ENCODE measurements at places on chromosomes 5 and 9. TPM values are rescaled to one million over a fixed set of nuclear protein-coding genes. Genes with fewer than 3 reads are reported as not detected.

GRCh38 chr5:3361811-3362605 is 233.6 kb upstream of the IRX1 start:
- DNase-seq, result no peak

- DNase-seq, result no peak
Measured at GRCh38 chr9:74858751-74859414, 28.8 kb downstream of the TRPM6 start.

CDK9 gene
- 90.9 TPM for total RNA-seq

DNA sequence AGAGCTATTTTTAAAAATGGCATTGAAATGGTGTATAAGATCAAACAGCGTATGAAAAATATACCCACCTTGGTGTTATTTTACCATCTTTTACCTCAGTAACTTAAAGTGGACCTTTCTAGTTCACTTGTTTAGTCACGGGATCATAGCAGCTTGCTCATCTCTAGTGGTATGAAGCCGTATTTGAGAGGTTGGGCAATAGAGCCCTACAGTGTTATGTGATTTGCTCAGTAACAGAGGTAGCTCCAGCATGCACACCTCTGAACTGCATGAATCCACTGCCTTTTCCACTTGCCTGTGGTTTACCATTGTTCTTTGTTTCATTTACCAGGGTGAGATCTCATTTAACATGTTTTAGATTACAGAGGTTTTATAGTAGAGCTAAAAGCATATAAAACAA is 134.4 kb downstream of the ATG10 start:
- DNase-seq, result no peak

DNA sequence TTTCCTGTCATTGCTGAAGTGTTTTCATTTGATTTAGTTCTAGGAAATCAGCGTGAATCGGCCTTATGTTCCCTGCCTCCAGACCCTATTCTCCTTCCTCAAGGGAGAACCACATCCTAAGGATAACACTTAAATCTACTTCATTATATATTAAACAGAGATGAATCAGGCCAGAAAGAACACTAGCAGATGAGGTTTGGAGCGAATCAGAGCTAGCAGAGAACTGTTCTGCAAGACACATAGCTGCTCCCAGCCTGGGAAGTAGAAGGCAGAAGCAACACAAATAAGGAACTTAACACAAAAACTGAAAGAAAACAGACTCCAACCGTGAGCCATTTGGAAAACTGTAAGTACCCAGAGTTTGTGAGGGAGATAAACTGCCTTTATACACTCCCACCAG is 718.2 kb downstream of the SEMA5A start:
- DNase-seq, result no peak

DNA sequence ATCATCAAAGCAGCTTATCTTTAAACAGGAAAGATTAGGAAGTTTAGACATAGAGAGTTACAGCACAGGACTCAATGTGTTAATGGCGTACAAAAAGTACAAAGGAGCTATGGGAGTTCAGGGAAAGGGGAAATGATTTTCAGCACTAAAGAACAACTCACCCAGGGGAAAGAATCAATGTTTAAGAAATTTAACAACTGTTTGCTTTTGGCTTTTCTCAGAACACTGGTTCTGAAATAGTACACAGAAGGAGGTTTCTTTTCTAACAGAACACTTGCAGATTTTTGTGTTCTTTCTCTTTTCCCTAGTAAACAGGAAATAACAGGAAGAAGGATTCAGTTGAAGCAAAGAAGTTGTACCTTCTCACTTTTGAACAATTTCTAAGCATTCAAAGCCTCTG is 71.3 kb upstream of the GHR start:
- DNase-seq, result no peak

DDX4 gene
- total RNA-seq, result not detected

GNPDA1 gene
- 113 TPM for total RNA-seq

GABRA1 gene
- total RNA-seq, result not detected

DNA sequence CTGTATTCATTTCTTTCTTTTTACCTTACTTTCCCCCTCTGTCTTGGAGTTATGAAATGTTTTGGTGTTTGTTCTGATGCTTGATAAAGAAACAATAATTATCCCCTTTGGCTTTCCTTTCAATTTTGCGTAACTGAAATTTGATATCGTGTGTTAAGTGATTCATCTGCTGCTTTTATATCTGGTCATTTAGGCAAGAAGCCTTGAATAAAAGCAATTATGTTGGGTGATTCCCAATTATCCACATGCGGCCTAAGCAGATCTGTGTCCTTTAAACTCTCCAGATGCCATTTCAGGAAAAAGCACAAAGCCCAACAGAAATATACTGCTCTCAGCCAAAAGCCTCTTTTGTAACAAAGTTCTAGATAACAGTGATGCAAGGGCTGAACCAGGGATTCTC is 92.8 kb downstream of the TAF11L14 start:
- DNase-seq, result no peak

KCTD16 gene
- 21.2 TPM for total RNA-seq

DNA sequence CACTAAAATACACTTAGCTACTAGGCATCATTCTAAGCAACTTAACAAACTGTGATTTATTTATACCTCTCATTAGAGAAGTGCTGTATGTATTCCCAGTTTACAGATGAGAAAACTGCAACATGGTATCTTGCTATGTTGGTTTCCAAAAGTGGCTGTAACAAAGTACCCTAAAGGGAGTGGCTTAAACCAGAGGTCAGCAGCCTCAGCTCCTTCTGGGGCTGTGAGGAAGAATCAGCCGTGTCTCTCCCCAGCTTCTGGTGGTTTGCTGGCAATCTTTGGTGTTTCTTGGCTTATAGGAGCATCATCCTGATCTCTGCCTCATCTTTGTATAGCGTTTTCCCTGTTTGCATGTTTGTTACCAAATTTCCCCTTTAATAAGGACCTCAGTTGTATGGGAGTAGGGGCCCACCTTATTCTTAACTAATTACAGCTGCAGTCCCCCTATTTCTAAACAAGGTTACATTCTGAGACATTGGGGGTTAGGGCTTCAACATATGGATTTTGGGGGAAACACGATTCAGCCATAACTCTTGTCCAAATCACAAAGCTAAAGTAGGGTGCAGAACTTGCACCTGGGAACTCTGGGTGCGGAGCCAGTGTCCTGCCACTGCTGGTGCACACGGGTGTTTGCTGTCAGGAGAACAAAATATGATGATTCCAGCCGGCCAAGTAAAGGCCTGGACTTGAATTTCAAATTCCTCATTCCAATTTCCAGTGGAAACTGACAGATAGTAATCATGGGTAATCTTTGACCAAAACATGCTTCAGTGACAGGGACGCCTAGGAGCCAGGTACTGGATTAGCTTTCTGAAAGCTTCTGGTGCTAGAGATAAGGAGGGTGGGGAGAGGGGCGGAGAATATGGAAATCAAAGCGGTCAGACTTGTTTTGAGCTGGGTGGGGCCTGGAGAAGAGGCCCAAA is 43.3 kb downstream of the RAI14 start:
- DNase-seq, result no peak

SHROOM1 gene
- total RNA-seq, result 10.0 TPM

CDC14B gene
- 53.2 TPM for total RNA-seq

DNA sequence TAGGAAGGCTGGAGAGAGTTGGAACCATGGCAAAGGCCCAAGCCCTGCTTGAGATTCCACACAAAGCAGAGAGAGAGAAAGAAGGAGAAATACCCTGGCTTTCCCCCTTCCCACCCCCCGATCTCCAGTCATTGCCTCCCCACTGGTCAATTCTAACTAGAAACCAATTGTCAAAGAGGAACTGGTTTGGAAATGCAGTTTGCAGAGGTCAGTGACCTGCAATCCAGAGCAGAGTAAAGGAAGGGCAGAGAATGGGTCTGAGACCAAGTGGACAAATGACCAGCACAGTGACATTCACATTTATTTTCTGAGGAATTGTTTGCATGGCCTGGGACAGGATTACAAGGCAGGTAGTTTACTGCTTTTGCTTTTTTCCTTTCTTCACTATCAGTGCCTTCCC is 37.5 kb upstream of the ZFYVE16 start:
- DNase-seq, result no peak

DNA sequence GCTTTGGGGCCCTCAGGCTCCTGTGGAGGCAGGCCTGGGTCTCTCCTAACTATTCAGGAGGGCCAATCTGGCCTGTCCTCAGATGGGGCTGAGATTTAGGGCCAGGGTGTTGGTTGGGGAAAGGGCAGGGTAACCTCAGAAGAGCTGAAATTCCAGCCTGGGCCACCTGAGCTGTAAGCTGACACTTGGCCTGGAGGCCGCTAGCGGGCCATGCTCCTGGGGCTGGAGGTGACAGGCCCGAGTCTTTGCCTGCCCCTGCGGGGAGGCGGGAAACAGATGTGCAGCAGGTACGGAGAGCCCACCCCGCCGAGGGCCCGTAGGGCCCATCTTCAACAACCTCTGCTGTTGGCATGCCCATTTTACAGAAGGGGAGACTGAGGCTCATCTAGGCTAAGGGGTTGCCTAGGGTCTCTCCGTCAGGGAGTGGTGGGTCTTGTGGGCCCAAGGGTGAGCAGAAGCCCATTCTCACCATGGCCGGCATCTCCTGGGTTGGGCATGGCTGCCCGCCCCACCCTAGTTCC is 69.5 kb downstream of the RXRA start:
- no peak for DNase-seq

CDKN2B gene
- 1.2 TPM for total RNA-seq

IL3 gene
- total RNA-seq, result not detected

DNA sequence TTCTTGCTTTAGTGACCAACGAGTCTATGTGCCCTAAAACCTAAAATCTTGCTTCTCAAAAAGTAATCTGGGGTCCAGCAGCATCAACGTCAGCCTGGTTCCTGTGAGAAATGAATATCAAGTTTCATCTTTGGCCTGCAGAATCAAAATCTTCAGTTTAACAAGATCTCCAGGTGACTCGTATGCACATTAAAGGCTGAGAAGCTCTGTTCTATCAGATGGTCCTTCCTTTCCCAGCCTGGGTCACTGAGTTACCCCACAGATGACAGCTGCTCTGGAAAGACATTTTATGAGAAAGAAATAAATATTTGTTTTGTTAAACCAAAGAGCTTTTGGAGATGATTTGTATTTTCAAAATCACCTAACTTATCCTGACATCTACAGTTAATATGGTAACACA is 75.8 kb downstream of the ADAMTSL1 start:
- no peak for DNase-seq

DNA sequence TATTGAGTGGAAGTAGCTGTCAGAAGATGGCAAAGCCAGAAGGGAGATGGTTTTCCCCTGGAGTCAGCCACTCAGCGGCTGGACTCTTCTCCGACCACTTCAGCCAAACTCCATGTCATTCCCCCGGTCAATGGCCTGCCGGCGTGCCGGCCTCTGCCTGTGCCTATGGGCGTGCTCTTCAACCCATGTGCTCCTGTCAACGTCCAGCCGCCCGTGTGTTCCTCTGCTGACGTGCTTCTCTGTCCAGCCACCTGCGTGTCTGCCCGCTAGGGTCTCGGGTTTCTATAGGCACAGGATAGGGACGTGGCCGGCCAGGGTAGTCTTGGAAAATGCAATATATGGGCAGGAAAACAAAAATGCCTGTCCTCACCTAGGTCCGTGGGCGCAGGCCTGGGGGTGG is 77.7 kb upstream of the RUFY1 start:
- no peak for DNase-seq

DNA sequence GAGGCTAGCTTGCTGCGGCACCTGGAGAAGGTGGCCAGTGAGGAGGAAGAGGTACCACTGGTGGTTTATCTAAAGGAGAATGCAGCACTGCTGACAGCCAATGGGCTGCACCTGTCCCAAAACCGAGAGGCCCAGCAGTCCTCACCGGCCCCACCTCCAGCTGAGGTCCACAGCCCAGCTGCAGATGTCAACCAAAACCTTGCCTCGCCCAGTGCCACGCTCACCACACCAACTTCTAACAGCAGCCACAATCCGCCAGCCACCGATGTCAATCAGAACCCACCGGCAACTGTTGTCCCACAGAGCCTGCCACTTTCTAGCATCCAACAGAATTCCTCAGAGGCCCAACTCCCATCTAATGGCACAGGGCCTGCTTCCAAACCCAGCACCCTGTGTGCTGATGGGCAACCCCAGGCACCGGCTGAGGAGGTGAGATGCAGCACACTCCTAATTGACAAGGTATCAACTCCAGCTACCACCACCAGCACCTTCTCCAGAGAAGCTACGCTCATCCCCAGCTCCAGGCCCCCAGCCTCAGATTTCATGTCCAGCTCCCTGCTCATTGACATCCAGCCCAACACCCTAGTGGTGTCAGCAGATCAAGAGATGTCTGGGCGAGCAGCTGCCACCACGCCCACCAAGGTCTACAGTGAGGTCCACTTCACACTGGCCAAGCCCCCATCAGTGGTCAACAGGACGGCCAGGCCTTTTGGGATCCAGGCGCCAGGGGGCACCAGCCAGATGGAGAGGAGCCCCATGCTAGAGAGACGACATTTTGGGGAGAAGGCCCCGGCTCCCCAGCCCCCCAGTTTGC is 8.0 kb downstream of the SYNPO start:
- no peak for DNase-seq

DNA sequence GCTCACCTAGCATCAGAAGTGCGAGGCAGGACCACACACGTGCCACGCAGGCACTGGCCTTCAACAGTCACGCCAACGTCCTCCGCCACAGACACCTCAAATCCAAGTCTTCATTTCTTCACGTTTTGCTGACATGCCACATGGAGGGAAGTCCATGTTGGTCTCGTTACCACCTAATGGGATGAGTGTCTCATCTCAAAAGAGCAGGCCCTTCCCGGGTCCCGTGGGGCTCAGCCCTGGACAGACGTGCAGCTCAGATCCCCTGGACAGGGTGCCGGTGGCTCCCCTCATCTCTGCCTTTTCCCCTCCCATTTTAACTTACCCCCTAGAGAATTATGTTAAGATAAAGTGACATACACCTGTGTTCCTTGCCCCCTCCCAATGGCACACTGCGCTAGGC is 76.8 kb downstream of the MRPL36 start:
- DNase-seq, result no peak

NUTM2G gene
- total RNA-seq, result not detected

GRCh38 chr5:107951309-107951708 is 280.6 kb upstream of the EFNA5 start:
- no peak for DNase-seq

GRCh38 chr9:136940526-136941230 is 3.9 kb downstream of the FBXW5 start:
- no peak for DNase-seq

NR2F1 gene
- total RNA-seq, result 35.4 TPM

DNA sequence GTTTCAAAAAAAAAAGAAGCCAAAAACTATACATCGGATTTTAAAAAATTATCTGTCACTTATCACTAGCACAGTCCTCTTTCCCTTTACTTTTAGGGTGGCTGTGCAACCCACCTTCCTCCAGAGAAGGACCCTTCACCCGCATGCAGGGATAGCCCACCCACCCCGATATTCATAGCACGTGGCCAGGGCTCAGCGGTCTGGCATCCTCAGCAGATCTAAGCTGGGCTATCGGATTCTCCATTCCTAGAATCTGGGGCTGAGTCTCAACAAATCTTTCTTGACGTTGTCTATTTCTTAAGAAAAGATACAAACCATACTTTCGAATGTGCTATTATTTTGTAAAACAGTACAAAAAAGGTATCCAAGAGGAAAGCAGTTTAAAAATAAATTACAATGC is 70.9 kb downstream of the MYO10 start:
- DNase-seq, result no peak

- no peak for DNase-seq
Measured at GRCh38 chr5:146766013-146766412, 112.5 kb downstream of the PPP2R2B start.

GRM6 gene
- total RNA-seq, result not detected

PCDHB4 gene
- total RNA-seq, result 4.4 TPM

OLFM1 gene
- total RNA-seq, result 1.8 TPM

- DNase-seq, result no peak
Measured at GRCh38 chr9:112866662-112867274, 23.9 kb downstream of the SLC46A2 start.

SLCO6A1 gene
- total RNA-seq, result 2.0 TPM

Data from progenitor cell of endocrine pancreas (in vitro differentiated cells).